ENCODE measurements at places on chromosomes 4 and X.

GRCh38 chrX:118666521-118666920 is 60.9 kb upstream of the IL13RA1 start:
- H3K27me3 ChIP-seq, result no peaks in the 10 kb centered on the region
- peaks cover 8% of the 10 kb centered on the region for H3K4me1 ChIP-seq
- no peaks in the 10 kb centered on the region for H3K36me3 ChIP-seq
- no peak for DNase-seq
- no peak overlapping the region for H3K4me3 ChIP-seq
- H3K27ac ChIP-seq, result no peak overlapping the region

DNA sequence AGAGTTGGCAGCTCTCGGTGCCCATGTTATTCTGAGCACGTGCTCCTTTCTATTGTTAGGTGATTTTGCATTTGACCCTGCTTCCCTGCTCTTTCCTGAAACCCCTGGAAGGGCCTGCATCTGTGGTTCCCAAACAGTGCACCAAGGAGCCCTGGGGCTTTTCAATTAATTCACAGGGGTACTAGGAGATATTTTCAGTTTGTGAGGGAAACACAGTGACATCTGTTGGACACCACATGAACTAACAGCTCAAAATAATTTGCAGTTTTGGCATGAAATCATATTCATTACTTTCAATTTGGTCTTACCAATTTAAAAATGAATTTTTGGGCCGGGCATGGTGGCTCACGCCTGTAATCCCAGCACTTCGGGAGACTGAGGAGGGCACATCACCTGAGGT is 156.6 kb downstream of the GATB start:
- H3K36me3 ChIP-seq, result peaks cover 4% of the 10 kb centered on the region
- H3K27ac ChIP-seq, result no peak overlapping the region
- no peak overlapping the region for H3K4me3 ChIP-seq
- H3K27me3 ChIP-seq, result no peaks in the 10 kb centered on the region
- H3K4me1 ChIP-seq, result peaks cover 8% of the 10 kb centered on the region

GRCh38 chrX:111354496-111354895 is 57.5 kb downstream of the DCX start:
- H3K36me3 ChIP-seq, result no peaks in the 10 kb centered on the region
- H3K4me3 ChIP-seq, result no peak overlapping the region

DNA sequence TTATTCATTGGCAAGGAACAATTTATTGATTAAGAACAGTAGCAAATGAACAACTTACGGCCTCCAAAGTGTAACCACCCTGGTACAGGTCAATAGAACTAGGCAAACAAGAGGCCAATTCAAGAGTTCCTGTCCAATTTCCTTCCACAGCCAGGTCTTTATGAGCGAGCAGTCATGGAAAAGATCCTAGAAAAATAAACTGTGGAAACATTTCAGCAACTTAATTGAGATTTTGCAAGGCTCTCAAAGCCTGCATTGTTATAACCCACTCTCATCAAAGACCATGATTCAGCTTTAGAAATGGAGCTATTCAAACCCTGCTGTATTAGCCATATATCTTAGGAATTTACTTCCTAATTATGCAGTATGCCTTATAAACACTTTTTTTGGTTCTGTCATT is 43.6 kb downstream of the UNC5C start:
- no peaks in the 10 kb centered on the region for H3K36me3 ChIP-seq
- H3K27ac ChIP-seq, result no peak overlapping the region
- no peak overlapping the region for H3K4me3 ChIP-seq
- no peak for DNase-seq

- no peak for DNase-seq
- no peaks in the 10 kb centered on the region for H3K36me3 ChIP-seq
- no peaks in the 10 kb centered on the region for H3K27me3 ChIP-seq
- peaks cover 20% of the 10 kb centered on the region for H3K4me1 ChIP-seq
Observed at GRCh38 chrX:13253223-13253622, 66.6 kb downstream of the ATXN3L start.

DNA sequence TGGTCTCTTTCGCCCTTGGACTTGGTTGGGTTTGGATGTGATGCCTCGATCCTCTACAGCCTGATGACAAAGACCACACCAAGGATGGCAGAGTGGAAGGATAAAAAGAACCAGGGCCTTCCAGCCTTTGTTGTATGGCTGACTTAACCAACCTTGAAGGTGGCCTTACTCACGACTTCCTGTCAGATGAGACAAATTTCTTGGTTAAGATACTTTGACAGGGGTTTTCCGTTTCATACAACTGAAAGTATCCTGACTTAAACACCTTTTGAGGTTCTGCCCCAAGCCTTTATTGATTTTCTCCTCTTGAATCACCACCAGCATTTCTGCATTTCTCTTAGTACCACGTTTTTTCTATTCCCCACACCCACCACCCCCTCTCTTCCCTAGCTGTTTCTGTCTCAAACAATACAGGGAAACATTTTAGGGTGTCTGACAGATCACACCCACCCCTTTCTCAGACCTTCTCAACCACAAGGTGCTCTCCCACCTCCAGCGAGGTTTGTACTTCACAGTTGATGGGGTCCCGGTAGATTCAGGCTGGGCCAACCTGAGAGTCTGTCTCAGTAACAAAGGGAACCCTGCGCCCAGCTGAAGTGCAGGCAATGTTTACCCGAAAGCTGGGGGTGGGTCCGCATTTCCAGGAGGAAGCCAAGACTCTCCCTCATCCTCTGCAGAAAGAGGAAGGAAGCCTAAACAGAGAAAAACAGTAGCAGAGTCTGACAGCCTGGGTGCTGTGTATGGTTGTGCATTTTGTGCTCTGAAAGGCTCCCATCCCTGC is 5.0 kb upstream of the TSPAN5 start:
- H3K27ac ChIP-seq, result peak overlapping the region; percentile 85
- peaks cover 48% of the 10 kb centered on the region for H3K4me1 ChIP-seq
- no peak for DNase-seq

DNA sequence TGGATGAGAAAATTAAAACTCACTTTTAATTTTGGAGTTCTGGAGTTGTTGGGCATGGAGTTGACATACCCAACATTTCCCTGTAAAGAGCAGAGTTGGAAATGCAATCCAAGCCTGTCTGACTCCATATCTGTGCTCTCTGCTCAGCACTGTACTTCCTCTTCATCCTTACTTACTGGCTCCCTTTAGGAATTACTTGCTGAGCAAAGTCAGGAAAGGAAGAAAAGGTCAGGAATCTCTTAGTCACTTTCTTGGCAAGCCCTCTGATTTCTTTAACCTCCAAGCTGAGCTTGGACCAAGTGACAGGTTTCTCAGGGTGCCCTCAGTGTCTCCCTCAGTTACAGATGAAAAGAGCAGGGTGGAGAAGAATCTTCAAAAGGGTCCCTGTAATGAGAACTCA is 501.5 kb downstream of the ZIC3 start:
- H3K27me3 ChIP-seq, result no peaks in the 10 kb centered on the region
- no peak overlapping the region for H3K27ac ChIP-seq

- H3K27me3 ChIP-seq, result no peaks in the 10 kb centered on the region
- no peak for DNase-seq
- H3K4me3 ChIP-seq, result no peak overlapping the region
- no peaks in the 10 kb centered on the region for H3K36me3 ChIP-seq
Observed at GRCh38 chrX:57933321-57933720, 23.1 kb upstream of the ZXDA start.

DNA sequence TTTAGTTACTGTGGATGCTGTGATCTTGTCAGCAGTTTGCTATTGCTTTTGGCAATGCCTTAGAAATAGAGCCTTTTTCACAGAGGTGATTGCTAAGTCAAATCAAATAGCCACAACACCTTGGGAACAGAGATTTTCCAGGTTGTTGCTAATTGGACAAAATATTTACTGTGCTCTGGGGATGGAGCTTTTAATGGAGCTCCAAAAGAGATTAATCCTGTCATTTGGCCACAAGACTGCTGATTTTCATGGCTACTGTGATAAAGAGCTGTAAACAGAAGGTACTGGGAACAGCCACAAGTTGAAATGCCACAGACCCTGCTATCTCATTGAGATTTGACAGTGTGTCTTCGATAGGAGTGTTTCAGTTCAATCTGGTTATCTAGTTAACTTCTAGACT is 1715.2 kb upstream of the ADGRL3 start:
- no peak overlapping the region for H3K4me3 ChIP-seq
- DNase-seq, result no peak
- no peak overlapping the region for H3K27ac ChIP-seq
- H3K27me3 ChIP-seq, result no peaks in the 10 kb centered on the region
- H3K36me3 ChIP-seq, result no peaks in the 10 kb centered on the region

DNA sequence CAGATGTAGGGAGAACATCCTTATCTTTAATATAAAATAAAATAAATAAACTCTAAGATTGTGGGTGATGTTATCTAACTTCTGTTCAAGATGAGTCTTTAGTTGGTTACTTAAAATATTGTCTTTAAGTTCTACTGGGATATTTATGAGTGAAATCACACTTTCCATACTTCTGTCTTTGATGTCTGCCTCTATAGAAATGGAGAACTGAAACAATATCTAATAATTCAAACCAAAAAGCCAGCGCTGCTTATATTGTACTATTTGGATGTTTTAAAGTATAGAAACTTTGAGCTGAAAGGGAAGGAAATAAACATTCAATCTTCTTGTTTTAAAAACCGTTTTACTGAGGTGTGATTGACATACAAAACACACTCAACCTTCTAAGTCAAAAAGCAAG is 44.8 kb upstream of the RPS6KA3 start:
- no peak overlapping the region for H3K27ac ChIP-seq
- H3K36me3 ChIP-seq, result no peaks in the 10 kb centered on the region
- H3K4me1 ChIP-seq, result peaks cover 10% of the 10 kb centered on the region
- H3K27me3 ChIP-seq, result no peaks in the 10 kb centered on the region

DNA sequence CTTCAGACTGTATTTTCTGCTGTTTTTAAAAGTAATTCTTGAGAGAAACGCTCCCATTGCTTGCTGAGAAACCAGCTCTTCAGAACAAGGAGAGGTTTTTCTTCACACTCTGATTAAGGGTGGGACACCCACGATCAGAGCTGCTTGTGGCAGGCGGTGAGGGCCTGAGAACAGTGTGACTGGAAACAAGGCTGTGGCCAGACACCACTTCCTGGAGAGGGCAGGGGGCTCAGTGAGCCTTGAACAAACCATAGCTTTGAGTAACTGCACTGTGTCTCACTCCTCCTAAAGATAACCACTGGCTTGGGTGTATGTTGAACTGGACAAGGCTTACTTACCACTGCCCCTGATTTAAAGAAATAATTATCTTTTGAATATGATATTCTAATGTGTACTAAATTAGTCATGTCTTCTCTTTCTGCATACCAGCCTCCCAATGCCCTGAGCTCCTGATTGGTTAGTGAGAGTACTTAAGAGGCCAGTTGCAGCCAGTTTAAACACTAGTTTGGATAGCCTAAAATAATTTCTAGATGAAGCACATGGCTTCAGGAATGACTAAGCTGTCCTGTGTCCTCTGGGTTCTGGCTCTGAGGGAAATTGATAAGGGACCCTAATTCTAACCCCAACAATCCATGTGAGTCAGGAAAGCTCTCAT is 3.7 kb upstream of the GPR82 start:
- DNase-seq, result no peak
- no peak overlapping the region for H3K4me3 ChIP-seq
- H3K27me3 ChIP-seq, result no peaks in the 10 kb centered on the region
- no peak overlapping the region for H3K27ac ChIP-seq
- peaks cover 30% of the 10 kb centered on the region for H3K4me1 ChIP-seq
- H3K36me3 ChIP-seq, result peaks cover 9% of the 10 kb centered on the region

- no peak overlapping the region for H3K4me3 ChIP-seq
- H3K27ac ChIP-seq, result no peak overlapping the region
- H3K36me3 ChIP-seq, result no peaks in the 10 kb centered on the region
- no peaks in the 10 kb centered on the region for H3K4me1 ChIP-seq
- DNase-seq, result no peak
Observed at GRCh38 chr4:168720396-168720900, 223.6 kb downstream of the PALLD start.

DNA sequence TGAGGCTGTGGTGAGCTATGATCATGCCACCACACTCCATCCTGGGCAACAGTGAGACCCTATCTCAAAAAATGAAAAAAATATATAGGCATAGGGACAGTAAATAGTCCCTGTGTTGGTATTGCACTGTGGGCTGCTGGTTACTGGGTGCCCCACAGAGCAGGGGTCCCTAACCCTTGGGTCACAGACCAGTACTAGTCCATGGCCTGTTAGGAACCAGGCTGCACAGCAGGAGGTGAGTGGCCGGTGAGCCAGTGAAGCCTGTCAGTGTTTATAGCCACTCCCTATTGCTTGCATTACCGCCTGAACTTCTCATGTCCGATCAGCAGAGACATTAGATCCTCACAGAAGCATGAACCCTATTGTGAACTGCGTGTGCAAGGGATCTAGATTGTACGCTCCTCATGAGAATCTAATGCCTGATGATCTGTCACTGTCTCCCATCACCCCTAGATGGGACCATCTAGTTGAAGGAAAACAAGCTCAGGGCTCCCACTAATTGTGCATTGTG is 106.5 kb downstream of the TNIP2 start:
- H3K27ac ChIP-seq, result no peak overlapping the region
- no peak overlapping the region for H3K4me3 ChIP-seq
- H3K4me1 ChIP-seq, result no peaks in the 10 kb centered on the region
- H3K36me3 ChIP-seq, result peaks cover 22% of the 10 kb centered on the region
- DNase-seq, result no peak

DNA sequence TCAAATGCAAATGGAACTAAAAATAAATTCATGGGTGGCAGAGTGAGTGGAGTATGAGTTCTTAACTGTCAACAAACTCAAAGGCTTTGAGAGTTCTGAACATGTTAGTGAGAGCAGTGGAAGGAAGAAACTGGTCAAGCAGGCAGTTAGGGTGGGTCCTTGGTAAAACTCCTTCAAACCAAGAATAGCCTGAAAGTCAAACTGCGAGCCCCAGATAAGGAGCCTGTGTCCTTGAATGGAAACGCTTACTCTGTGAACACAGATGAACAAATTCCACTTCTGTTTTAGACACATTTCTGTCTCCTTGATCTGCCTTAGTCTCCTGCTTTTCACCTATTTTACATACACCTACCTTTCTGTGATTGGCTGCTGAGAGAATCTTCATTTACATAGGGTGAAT is 129.4 kb upstream of the PCDH18 start:
- no peaks in the 10 kb centered on the region for H3K4me1 ChIP-seq
- H3K27me3 ChIP-seq, result no peaks in the 10 kb centered on the region
- no peak for DNase-seq
- H3K4me3 ChIP-seq, result no peak overlapping the region

DNA sequence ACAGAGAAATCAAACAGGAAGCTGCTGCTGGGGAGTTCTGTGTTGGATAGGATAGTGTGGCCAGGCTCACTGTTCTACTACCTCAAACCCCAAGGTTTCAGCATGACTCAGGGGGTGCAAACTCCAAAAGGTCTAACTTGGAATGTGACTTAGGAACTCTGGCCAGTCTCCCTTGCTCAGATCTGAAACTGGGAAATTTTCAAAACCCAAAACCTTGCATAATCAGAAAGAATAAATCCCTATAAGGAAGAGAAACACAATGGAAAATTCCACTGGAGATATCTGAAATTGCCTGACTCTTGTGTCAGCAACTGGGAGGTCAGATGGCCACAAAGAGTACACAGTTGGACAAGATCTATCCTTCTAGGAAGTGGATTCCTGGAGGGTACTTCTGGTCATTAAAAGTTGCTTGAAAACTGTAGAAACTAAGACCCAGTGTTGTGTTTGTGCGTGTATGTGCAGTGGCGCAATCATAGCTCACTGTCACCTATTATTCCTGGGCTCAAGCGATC is 58.0 kb downstream of the PPEF2 start:
- DNase-seq, result peak; percentile 18
- H3K36me3 ChIP-seq, result peaks cover 5% of the 10 kb centered on the region
- H3K4me3 ChIP-seq, result no peak overlapping the region
- H3K27ac ChIP-seq, result peak overlapping the region; percentile 38
- H3K4me1 ChIP-seq, result no peaks in the 10 kb centered on the region
- no peaks in the 10 kb centered on the region for H3K27me3 ChIP-seq

Data from Calu3 (cell line).